Anterior cingulate cortex (tissue), 58 donors: ENCODE measurements at places on chromosomes 4 and X.

- DNase-seq = no peak
Observed at GRCh38 chrX:46579250-46579649, 5.7 kb downstream of the CHST7 start.

GRCh38 chr4:1172228-1172851, at the start of gene SPON2:
Gene SPON2 (minus strand): TSS chr4:1172583.
- no peak for DNase-seq

DNA sequence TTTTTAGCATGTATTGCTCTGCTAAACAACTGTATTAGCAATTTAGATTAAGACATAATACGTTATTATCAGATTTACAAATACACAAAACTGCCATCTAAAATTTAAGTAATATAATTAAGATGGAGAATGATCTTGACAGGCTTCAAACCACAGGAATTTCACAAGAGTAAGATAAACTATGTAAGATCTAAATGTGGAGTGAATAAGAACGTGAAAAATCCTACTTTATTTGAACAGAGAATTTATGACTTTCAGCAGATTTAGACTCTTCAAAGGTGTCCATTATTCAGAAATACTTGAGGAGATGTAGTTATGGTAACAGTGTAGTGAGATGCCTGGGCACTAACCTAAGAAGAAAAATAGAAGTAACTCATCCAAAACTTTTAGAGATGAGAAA, 73.2 kb downstream of the SLC4A4 start:
- DNase-seq = no peak

DNA sequence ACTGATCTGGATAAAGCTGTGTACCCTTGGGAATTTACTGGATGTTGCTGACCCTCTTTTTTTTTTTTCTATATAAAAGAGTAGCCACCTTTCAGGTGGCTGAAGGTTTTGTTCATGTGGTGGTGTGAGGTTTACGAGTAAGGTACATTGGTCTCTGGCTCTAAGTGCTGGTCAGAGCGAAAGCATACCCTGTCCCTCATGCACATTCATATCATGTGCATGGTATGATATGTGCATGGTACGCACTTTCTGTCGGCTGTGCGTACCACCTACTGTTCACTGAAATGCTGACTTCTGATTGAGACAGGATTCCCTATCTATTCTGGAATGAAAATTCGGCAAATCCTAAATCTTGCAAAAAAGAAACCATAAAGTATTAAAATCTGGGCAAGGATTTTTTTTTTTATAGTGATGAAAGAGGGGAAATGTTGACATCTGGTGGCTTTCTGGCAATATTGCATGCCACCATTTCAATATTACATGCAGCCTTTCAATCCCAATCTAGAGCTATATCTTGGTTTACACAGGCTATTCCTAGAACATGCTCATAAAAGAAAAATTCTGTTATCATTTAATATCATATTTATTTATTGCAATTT, 32.8 kb downstream of the FAM149A start:
- no peak for DNase-seq

DNA sequence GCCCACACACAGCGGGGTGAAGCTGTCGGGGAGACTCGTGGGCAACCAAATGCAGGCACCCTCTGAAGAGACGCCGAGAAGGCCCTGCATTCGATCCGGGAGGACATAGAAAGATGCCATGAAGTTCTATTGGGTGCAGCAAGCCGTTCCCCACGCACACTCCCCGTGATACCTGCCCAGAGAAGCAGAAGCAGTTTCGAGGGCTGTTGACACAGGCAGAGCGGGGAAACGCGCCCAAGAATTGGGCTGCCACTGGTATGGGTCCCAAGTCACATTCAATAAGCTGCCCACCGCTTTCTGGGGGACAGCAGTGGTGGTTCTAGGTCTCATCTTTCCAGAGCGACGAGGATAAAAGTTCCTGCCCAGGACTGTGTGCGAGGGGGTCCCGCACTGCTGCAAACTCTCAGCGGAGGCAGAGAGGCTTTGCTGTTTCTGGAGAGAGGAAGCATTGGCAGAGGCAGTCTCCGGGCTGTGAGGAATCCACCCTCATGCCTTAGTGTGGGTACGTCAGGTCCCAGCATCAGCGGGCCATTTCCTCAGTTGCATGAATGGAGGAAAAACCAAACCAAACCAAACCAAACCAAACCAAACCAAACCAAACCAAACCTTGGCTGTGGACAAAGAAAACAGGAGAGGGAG, 10.1 kb downstream of the PITX2 start:
- DNase-seq = no peak

DNA sequence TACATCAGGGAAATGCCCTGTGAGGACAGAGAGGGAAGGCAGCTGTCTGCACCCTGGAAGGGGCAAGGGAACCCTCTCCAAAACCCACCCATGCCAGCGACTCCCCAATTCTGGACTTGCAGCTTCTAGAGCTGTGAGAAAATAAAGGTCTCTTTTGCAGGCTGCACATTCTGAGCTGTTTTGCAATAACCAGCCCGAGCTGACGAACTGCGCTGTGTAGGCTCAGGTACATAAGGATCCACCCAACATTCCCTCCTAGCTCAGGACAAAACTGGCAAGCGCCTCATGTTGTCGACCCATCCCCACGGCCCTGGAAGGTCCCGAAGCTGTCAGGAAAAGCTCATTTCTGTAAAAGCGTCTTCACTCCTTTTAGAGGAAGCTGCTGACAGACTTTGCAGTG, 271.8 kb downstream of the CRLF2 start:
- DNase-seq = no peak

- no peak for DNase-seq
Observed at GRCh38 chr4:13544606-13545393, 492 bp upstream of the NKX3-2 start.

DNA sequence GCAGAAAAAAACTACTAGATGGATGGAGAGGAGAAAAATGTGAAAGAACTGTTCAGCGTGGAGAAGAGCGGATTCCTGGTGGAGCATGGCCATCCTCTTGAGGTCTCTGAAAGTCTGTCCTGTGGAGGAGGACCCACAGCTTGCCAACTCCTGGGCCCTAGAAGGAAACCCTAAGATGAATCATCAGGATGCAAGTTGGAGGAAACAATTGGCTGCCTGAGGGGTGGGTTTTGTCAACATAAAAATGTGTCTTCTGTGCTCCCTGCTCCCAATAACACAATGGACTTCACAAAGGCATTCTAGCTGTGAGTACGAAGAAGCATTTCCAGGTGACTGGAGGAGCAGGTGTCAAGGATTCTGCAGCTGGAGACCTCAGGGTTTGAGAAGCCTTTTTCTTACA, 37.2 kb downstream of the CNGA2 start:
- no peak for DNase-seq

DNA sequence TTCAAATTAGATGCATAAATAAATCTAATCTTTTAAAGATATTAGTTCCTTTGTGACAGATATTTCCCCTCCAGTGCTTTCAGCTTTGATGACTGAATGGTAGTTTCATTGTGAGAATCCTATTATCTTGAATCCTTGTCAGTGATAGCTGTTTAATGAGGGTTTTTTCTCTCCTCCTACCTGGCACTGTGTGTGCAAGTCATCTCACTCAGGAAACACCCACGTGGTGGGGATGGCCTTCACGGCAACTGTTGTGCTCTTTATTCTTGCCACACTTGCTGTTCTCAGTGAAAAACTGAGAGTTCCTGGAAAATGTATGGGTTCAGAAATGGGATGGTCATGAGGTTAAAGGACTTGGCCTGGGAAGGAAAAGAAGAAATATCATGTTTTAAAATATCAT, 129.9 kb downstream of the SPRY1 start:
- DNase-seq = no peak

GRCh38 chr4:39514888-39515401, 12.3 kb downstream of the UGDH start:
- DNase-seq = no peak

- DNase-seq = no peak
Observed at GRCh38 chrX:14274691-14275090, 245.0 kb upstream of the GEMIN8 start.

DNA sequence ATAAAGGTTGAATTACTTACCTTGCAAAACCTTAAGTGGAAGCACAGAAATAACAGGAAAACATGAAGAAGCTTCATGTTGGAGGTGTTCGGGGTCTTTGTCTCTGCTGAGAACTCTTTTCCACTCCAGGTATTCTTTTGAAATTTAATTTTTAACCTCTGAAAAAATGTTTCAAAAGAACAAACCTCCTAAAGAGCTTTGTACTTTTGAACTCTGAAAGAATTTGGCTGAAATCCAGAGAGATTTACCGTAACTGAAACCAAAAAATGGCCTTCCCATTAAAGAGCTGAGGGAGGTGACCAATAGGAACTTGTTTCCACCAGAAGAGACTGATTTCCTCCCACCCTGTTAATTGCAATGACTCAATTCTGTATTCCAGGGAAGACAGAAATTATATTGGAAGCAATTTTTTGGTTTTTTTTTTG, at the start of gene CFI:
Gene CFI, minus strand, starts transcription at position 105 of the 425 bp plus-strand sequence. Its CDS starts 28 bp downstream, at position 77.
- no peak for DNase-seq

DNA sequence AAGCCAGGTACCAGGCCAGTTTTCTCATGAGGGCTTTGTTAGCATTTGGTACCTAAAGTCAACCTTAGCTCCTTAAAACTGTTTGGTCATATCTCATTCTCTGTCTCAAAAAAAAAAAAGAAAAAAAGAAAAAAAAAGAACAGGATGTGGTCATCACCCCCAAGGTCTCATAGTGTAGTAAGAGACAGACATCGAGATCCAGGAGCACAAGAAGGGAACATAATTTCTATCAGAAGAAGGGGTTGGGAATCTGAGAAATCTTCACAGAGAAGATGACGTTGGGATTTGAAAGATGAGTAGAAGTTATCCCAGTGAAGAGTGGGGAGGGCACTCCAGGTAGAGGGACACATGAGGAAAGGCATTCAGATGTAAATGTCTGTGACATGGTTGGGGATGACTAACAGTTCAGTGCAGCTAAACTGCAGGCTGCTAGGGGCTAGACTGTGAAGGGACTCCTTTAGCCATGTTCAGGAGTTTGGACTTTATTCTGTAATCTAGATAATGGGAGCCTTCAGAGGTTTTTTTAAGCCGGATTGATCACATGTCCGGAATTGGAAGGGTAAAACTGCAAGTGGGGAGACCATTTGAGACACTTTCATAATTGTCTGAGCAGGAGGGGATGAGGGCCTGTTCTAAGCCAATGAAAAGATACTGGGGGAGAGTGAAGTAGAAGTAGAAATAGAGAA, 26.9 kb upstream of the GJB1 start:
- no peak for DNase-seq

DNA sequence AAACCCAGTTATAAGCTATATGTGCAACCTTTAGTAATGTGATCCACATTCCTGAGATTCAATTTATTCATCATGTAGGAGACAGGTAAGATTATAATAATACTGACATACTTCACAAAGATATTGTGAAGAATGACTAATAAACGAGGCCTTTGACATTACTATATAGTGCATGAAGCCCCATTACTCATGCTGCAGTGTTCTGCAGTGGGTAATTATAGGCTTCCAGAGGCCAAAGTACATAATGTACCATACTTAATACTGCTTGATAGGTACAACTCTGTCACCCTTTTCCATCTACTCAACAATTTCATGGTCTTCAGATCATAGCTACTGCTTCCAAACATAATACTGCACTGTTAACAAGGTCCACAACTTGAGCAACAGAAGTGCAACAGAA, 68.9 kb downstream of the COL25A1 start:
- DNase-seq = no peak

DNA sequence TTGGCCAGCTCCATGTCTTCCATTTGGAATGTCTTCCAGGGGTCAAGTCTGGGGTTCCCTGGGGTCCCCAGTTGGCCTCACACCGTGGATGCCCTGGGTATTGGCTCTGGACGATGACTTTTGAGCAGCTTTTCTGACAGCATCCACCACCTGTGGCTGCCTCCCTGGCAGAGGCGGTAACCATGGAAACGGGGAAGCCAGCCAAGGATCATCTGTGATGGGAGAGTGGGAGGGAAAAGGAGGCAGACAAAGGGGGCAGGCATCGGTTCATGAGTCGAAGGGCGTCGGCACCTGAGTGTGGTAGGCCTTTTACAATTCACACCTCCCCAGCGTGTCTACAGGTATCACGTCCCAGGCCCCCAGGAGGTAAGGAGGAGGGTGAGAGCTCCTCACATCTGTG, 152.2 kb downstream of the ASMT start:
- no peak for DNase-seq
